ENCODE measurements at places on chromosomes 2 and 18. TPM values are rescaled to one million over a fixed set of nuclear protein-coding genes. Genes with fewer than 3 reads are reported as not detected.

DNA sequence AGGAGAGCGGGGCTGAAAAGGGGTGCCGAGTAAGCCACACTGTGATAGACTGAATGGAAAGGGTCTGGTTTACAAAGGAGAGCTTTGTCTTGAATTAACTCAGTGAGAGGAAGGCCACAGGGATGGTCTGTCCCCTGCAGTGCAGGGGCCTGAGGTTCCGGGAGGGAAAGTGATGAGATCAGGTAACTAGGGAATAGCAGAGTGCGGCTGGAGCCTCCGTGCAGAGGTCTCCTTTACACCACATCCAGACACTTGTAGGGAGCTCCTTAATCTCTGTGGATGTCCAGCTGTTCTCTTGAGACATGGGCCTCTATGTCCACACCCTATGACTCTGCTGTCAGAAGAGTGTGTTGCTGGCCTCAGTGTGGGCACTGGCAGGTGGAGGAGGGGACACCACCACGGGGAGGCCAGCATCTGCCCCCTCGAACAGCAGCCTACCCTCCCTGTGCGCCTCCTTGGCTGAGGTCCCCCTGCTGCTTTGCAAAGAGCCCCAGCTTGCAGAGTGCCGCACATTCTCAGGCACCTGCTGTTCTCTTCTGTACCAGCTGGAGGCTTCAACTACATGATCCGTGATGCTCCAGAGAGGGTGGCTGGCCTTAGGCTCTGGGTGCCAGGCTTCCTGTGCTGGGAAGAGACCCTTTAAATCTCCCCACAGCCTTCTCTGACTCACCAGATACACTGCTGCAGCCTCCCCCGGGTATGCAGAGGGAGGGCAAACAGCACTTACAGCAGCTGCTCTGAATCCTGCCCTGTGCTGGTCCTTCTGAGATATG lies 25.9 kb downstream of the ENOSF1 start:
- DNase-seq: no peak

GRCh38 chr2:35408320-35408719 lies 947.3 kb upstream of the CRIM1 start:
- DNase-seq: no peak

DNA sequence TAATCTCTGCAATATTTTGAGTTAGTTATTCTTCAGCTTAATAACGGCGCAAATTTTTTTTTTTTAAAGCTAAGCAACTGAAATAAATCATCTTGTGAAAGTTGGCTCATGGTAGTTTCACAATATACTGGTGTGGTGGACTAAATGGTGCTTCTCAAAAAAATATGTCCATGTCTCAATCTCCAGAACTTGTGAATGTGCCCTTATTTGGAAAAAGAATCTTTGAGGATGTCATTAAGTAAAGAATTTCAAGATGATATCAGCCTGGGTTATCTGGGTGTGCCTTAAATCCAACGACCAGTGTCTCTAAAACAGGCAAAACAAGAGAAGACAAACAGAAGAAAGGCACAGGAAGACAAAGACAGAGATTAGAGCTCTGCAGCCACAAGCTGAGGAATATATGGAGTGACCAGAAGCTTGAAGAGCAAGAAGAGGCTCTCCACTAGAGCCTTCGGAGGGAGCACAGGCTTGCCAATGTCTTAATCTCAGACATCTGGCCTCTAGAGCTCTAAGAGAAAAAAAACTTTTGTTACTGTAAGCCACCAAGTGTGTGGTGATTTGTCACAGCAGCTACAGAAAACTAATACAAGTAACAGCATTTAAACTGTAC lies 71.4 kb downstream of the HNMT start:
- DNase-seq: no peak

The PRSS56 gene
- polyA plus RNA-seq: not detected

- DNase-seq: no peak
Measured at GRCh38 chr2:46697830-46698323, 217.7 kb downstream of the MCFD2 start.

- no peak for DNase-seq
Measured at GRCh38 chr2:54589340-54590215, 133.5 kb downstream of the SPTBN1 start.

DNA sequence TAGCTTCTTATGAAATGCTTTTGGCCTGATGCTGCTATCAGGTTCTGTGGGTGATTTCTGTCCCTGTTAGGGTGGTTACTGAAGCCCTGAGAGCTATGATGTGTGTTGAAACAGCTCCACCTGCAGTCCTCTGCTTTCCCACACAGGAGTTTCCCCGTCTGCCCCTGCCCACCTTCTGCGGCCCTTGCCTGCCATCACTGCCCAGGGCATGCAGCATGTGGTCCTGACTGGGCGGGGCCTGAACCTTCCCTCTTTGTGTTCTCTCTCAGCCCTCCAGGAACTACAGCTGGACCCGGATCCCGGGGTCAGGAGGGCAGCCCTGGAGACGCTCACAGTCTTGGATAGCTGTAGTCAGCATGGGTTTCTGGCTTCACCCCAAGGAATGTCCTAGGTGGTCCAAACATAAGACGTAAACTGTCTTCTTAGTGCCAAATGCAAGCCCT lies 21.4 kb downstream of the HJURP start:
- peak; percentile 25 for DNase-seq

The MBD1 gene
- polyA plus RNA-seq: 43.4 TPM

GRCh38 chr18:3839581-3839981 lies 389.6 kb downstream of the TGIF1 start:
- DNase-seq: no peak

The FARSB gene
- polyA plus RNA-seq: 27.5 TPM

The TCF4 gene
- 144 TPM for polyA plus RNA-seq

DNA sequence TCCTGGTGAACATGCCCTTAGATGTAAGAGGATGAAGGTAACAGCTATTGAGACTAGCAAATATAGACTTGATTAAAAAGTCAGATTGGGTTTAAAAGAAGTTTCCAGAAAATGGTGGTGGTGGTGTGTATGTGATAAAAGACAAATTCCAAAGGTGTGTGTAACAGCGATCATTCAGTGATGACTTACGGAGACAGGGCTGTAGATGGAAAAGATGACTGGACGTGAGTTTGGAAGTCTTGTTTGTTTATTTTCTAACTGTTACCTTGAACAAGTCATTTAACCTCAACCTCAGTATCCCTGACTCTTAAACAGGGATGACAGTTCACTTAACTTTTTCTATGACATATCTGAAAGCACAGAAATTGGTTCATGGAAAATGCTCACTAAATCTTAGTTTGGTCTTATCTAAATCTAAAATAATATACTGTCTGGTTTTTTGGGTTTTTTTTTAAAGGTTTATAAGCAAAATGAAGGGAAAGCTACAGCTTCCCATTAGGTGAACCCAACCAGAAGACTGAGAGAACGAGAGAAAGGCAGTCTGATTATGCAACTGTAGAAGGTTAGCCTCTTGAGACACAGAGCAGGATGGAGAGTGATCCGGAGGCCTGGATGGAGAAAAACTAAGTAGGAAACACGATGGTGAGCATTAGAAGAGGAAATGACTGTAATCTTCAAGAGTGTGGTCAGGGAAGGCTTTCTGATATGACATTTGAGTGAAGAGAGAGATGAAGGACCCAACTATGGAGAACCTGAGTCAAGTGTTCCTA lies 71.9 kb downstream of the TCF4 start:
- no peak for DNase-seq

Data from muscle of arm (tissue), 14 donors.